Endothelial cell of umbilical vein (primary cell): ENCODE measurements at places on chromosomes 6 and 20. TPM values are rescaled to one million over a fixed set of nuclear protein-coding genes. Genes with fewer than 3 reads are reported as not detected.

DNA sequence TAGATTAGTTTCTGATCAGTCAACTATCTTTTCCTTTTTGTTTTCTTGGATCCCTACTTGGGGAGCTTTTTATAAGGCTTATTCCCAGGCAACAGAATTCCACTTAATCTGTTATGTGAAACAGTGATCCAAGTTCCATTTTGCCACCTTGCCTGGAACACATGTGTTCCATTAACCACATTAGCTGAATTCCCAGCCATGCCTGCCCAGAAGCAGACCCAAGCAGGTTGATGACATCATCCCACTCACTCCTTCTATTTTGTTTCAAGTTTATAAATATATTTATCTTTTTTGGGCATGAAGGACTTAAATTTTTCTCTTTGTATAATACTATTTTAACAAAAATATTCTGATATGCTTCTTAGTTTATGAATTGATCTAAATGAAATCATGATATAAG is 587.4 kb downstream of the GRIK2 start:
- no peaks in the 10 kb centered on the region for H3K27me3 ChIP-seq
- no peaks in the 10 kb centered on the region for H3K36me3 ChIP-seq
- no peak overlapping the region for H3K27ac ChIP-seq

DNA sequence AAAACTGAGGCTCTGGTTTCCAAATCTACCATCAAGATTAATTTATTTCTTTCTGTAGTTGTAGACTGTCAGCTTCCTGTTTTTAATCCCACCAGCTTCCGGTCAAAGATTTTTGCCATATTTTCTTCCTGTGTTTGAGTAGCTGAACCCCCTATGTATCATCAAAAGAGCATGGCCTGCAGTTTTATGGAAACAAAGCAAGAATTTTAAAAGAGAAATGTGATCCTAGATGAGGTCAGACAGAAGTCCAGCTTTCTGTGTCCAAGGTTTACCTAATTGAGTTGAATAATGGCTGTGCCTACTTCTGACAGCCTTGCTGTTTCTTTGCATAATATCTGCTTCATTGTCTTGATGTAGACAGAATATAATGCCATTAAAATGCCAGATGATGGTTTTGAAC is 163.7 kb downstream of the CARMIL1 start:
- DNase-seq, result peak; percentile 73
- no peaks in the 10 kb centered on the region for H3K36me3 ChIP-seq
- no peaks in the 10 kb centered on the region for H3K27me3 ChIP-seq
- peaks cover 17% of the 10 kb centered on the region for H3K4me1 ChIP-seq
- H3K27ac ChIP-seq, result no peak overlapping the region

- no peaks in the 10 kb centered on the region for H3K4me1 ChIP-seq
- H3K36me3 ChIP-seq, result no peaks in the 10 kb centered on the region
- H3K27ac ChIP-seq, result no peak overlapping the region
- H3K4me3 ChIP-seq, result no peak overlapping the region
- DNase-seq, result no peak
Measured at GRCh38 chr20:24455081-24455480, 14.3 kb upstream of the SYNDIG1 start.

Gene TSPO2
- not detected in 2 replicates for total RNA-seq

DNA sequence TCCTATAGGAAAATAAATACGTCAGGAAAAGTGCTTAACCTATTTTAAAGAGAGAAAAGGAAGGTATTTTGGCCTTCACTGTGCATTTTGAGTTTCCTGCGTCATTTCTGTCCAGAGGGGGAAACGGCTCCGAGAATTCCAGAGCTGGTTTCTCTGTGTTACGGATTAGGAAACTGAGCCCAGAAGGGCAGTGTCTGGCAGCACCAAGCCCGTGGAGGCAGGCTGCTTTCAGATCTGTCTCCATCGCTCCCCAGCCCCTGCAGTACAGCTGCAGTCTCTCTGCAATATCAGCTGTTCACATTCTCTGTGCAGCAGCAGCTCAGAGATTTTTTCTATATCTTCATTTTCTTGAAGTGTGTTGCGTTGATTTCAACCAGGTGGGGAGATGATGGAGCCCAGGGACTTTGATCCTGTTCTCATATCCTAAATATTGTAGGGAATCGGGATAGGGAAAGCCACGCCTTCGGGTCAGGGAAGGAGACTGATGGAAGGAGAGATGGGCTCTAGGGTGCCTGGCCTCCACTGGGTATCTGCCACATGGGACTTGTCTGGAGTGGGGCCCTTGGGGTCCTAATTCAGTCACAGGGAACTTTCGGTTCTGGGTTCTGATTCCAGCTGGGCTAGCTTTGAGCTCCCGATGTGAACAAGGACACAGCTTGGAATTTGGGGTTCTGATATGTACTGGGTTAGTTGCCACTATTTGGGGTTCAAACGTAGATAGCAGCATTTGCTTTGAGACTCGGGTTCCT is 2.8 kb downstream of the ANKRD60 start:
- DNase-seq, result no peak
- H3K27me3 ChIP-seq, result peaks cover 56% of the 10 kb centered on the region
- peaks cover 8% of the 10 kb centered on the region for H3K4me1 ChIP-seq
- H3K36me3 ChIP-seq, result no peaks in the 10 kb centered on the region
- no peak overlapping the region for H3K4me3 ChIP-seq
- no peak overlapping the region for H3K27ac ChIP-seq

Gene HAO1
- not detected in 2 replicates for total RNA-seq

GRCh38 chr6:163897669-163898068 is 483.2 kb downstream of the QKI start:
- no peaks in the 10 kb centered on the region for H3K27me3 ChIP-seq
- no peak overlapping the region for H3K27ac ChIP-seq
- H3K4me1 ChIP-seq, result no peaks in the 10 kb centered on the region
- H3K36me3 ChIP-seq, result no peaks in the 10 kb centered on the region

DNA sequence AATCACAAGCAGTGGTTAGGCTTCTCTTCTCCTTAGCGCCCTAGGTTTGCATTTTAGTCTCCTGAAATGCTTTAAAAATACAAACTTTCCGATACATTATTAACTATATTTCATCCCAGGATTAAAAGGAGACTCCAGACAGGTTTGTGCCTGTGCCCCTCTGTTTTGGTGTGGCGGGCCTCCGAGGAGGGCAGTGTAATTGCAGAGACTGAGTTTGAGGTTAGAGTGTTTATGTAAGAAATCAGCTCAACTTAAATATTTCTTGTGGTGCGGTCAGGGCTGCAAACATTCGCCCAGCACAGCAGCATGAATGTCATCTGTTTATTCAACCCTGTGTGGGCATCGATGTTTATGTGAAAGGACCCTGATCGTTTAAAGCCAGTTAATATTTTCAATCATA is 130.4 kb upstream of the AKAP12 start:
- no peaks in the 10 kb centered on the region for H3K27me3 ChIP-seq
- no peaks in the 10 kb centered on the region for H3K36me3 ChIP-seq
- no peak overlapping the region for H3K4me3 ChIP-seq
- no peak for DNase-seq

Gene BMP5
- not detected in 2 replicates for total RNA-seq

DNA sequence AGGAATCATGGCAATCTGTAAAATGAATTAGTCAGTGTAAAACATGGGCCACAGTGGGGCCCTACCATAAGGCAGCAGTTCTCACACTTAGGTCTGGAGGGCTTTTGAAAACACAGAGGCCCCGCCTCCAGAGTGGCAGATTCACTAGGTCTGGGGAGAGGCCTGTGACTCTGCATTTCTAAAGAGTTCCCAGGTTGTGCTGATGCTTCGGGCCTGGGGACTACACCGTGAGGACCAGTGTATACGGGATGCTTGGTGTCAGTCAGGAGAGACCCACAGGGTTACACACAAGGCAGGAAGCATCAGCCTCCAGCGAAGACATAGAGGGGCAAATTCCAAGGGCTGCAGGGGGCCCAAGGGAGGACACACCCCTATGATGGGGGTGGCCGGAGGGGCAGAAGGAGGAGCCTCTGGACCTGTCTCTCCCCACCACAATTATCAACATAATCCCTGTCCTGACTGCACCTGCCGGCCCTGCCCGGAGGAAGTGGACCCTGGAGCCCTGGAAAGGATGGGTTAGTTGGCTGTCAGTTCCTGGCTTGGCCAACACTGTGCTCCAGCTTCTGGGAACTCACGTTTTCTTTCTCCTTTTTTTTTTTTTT is 46.7 kb downstream of the FGD2 start:
- no peak overlapping the region for H3K4me3 ChIP-seq
- no peaks in the 10 kb centered on the region for H3K36me3 ChIP-seq
- H3K27me3 ChIP-seq, result peaks cover 4% of the 10 kb centered on the region
- H3K27ac ChIP-seq, result no peak overlapping the region
- no peak for DNase-seq
- H3K4me1 ChIP-seq, result no peaks in the 10 kb centered on the region

DNA sequence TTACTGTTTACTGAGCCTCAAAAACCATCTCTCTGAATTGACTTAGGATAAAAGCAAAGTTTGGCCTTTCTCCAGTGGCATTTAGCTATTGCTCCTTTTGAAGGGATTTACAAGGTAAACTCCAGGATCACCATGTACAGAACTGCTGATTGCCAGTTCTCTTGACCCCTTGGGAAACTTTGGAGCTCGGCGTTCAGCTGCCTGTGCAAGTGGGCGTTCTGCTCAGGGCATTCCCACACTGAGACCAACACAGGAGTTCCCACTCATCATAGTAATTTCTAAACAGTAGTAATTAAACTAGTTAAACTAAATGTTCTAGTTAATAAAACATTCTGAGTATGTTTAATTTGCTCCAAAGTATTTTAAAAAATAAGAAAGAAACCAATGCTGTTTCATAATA is 14.9 kb downstream of the KCNQ5 start:
- H3K27ac ChIP-seq, result no peak overlapping the region
- H3K4me3 ChIP-seq, result no peak overlapping the region
- H3K27me3 ChIP-seq, result no peaks in the 10 kb centered on the region
- DNase-seq, result no peak

GRCh38 chr6:37648465-37649330 is 49.0 kb downstream of the MDGA1 start:
- DNase-seq, result no peak
- no peak overlapping the region for H3K4me3 ChIP-seq
- peaks cover 7% of the 10 kb centered on the region for H3K4me1 ChIP-seq
- H3K27me3 ChIP-seq, result peaks cover 28% of the 10 kb centered on the region
